Left renal cortex interstitium (tissue), 4 donors: ENCODE measurements at places on chromosomes 6 and 20. TPM values are rescaled to one million over a fixed set of nuclear protein-coding genes. Genes with fewer than 3 reads are reported as not detected.

- no peak for DNase-seq
Observed at GRCh38 chr6:29887819-29888776, 54.2 kb upstream of the HLA-A start.

DNA sequence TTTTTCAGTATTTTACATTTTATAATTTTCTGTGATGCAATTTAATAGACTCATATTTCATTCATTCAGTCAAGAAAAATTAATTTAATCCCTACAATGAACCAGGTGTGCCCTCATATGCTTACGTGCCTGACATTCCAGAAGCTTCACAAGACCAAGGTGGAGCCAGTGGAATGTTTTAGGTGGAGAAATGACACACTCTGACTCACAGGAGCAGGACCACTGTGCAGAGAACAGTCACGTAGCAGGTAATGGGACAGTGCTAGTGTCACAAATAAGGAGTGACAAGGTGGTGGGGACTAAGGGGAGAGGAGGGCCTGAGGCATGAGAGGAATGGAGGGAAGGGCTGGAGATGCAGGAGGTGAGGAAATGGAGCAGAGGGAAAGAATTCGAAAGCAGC is 37.0 kb upstream of the HLA-G start:
- DNase-seq: no peak

The NHLRC1 gene
- 1.9 TPM for polyA plus RNA-seq

DNA sequence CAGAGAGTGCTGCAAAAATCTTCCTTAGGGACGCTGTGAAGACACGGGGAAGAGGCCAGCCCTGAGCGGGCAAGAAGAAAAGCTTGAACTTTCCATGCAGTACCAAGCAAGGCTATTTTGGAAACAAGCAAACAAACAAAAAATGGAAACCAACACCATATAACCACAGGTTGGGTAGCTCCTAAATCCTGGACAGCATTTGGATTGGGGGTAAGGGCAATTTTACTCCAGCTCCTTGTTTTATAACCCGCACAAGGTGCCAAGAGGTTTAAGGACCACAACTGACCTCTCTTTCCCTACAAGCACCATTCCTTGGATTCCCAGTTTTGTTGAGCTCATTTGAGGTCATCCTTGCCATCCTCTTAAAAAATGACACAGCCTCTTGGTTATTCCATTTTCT is 31.4 kb upstream of the SMIM29 start:
- no peak for DNase-seq

DNA sequence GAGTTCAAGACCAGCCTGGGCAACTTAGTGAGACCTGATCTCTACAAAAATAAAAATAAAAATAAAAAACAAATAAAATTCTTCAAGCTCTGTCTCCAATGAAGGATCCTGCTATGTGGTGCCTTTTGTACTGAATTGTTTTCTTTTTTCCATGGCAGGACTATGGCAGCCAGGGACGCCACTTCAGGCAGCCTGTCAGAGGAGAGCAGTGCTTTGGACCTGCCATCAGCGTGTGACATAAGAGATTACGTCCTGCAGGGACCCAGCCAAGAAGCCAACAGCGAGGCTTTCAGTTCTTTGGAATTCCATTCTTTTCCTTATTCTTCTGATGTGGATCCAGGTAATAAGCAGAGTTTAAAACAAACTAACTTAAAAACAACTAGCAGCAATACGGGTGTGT is 22.5 kb downstream of the SHLD1 start:
- no peak for DNase-seq
